ENCODE measurements at places on chromosomes 12 and 14. TPM values are rescaled to one million over a fixed set of nuclear protein-coding genes. Genes with fewer than 3 reads are reported as not detected.

DNA sequence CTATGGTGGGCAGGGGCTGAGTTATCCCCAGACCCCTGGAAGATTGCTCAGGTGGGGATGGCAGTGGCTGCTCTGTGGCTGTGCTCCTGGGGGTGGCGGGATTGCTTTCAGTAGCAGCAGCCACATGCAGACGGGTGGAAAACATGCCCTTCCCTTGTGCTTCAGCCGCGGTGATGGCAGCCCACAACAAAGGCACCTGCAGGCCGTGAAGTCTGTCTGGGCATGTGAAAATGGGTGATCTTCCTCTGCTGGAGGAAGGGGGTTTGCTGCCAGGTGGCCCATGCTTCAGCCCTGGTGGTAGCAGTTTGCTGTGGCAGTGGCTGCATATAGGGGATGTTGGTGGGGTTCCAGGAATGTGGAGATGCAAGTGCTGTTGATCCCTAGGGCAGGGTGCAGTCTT, 326.2 kb upstream of the RGS6 start:
- no peak for DNase-seq

GRCh38 chr14:51978681-51979085, 10.7 kb upstream of the RTRAF start:
- DNase-seq, result no peak

- DNase-seq, result no peak
Measured at GRCh38 chr14:104770851-104771272, 17.9 kb downstream of the SIVA1 start.

DNA sequence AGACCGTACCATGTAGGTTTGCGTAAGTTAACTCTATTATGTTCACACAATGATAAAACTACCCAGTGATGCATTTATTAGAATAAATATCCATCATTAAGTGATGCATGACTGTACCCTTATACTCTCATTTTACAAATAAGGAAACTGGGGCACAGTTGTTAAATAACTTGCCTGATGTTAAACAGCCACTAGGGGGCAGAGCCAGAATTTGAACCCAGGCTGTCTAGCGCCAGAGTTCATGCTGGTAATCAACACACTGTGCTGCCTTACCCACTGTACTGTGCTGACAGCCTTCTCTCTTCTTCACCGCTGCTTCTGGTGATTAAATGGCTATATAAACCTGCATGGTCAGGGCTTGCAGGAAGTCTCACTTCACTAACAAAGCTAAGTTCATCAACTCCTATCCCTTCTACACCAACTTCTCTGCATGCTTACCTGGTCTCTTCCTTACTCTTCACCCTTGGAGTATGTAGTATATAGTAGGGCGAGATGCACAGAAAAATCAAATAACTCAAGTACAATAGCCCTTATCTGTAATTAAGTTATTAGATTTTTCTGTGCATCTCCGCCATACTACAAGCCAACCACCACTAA, 43.6 kb upstream of the APPL2 start:
- DNase-seq, result no peak

DNA sequence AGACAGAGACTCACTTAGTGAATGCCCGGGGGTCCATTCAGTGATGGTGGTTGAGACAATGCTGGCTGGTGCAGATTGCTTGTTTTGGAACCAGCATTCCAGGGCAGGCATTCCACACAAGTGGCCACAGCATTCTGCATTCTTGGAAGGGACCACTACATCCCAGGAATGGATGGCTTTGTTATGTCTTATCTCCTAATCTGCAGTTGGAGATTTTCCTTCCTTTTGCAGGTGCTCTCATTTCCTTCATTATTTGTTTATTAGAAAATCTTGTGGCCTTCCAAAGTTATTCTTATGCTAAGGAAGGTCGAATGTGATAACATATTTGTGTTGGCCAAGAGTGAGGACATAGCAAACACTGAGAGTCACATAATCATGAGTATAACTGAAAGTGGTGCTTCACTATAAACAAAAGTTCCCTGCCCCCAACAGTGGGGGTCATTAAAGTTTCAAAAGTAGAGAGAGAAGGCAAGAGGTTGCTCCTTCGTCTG, 66.0 kb downstream of the BMP4 start:
- no peak for DNase-seq

CD69 gene
- total RNA-seq, result 10.7 TPM

CLIP1 gene
- total RNA-seq, result 110 TPM

All from ureter (tissue), 1 donor.